Right lobe of liver (tissue), 6 donors: ENCODE measurements at places on chromosomes 12 and 14.

GRCh38 chr14:102901633-102902032, 20.8 kb upstream of the AMN start:
- DNase-seq, result no peak

GRCh38 chr12:100128512-100128908, 14.2 kb downstream of the BLTP3B start:
- DNase-seq, result no peak

DNA sequence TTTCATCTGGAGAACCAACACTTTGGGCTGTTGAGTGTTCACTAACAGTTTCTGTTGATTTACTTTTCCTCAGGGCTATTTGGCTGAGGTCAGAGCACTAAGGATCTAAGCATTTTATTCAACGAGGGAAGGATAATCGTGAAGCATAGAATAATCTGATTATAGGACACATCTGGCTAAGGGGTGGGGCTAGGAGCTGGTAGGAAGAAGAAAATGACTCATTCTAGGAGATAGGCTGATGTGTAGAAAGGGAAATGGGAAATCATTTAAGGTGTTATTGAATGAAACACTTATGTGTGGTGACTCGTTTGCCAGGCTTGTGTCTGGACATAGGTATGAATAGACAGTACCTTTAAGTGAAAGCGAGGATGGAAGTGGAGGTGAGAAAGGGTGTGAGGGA, 167.2 kb downstream of the ETNK1 start:
- no peak for DNase-seq

DNA sequence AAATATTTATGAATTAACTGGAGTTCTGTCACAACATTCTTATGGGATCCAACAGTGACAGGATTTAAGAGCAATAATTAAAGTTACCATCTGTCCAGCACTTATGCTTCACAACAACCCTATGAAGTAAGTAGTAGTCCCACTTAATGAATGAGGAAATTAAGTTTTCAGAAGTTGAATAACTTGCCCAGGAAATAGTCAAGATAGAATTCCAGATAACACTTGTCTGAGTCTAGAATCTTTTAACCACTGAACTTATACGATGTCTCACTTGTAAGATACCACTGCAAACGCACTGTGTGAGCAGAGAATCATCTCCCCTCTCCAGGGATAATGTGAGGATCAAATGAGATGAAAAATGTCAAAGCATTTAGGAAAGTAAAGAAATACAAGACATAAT, 3.3 kb upstream of the TTC9 start:
- no peak for DNase-seq

GRCh38 chr12:77064896-77065360, 441 bp downstream of the E2F7 start:
- DNase-seq, result no peak

DNA sequence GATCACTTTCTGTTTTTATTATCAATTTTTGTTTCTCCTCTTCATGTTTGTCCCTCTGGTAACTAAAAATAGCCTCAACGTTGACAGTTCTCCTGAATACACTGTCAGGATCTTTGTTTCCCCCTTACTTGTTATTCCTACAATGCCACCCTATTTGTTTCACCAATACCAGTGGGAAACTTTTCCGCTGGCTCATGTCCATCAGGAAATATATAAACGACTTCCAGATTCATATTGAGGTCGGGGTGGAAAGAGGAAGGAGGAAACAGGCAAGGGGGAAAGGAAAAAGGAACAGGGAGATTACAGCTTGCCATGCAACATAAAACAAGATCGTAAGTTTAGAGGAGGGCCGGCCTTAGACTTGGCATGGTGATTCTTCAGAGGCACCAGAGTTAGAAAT, 61.7 kb downstream of the BTBD7 start:
- no peak for DNase-seq

DNA sequence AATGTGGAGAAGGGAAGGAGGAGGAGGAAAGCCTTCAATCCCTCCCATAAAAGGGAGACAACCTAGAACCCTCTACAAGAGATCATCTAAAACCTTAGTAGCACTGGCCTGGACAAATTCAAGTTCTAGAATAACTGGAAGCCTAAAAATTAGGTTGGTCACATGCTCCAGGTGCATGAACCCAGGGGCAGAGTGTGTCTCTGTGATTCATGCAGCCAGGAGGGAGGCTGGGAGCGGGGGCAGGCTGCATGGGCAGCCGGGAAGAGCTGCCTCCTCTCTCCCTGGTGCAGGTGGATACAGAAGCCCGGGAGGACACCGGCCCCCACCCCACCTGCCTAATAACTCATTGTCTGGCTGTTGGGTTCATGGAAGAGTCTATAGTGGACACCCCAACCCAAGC, 38.6 kb downstream of the CCDC85C start:
- DNase-seq, result peak; percentile 84

GRCh38 chr12:121926874-121927706, 8.7 kb downstream of the CFAP251 start:
- DNase-seq, result no peak

DNA sequence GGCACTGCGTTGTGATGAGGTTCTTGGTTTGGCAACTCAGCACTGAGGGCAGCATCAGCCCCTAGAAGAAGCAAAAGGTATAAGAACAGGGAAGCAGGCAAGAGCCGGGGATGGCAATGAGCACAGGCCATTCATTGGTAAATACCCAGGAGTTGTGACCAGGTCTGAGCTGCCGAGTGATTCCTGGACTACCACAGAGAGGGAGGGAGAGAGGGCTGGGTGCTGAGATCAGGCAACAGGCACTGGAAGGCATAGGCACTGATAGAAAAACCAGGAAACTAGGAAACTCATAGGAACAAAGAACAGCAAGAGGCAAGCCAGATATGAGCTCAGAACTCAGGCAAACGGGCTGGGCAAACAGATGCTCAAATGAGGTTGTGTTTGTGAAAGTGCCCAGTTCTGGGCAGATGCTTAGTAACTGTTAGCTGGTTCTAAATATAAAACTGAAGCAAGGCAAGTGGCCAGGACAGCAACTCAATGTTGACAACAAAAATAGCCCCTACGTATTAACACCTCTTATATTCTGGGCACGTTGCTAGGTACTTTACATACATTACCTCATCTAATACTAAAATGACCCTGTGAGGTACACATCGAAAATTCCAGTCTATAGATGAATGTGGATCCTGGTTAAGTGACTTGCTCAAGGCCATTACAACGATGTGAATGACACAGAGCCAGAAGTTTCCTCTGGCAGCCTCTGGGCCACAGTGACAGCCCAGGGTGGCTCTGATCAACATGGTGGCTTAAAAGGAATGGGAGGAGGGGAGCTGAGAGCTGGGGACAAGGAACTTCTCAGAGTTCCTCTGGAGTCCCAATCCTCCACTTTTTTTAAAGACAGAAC, 121.1 kb downstream of the PRMT8 start:
- no peak for DNase-seq

GRCh38 chr12:30573145-30573544, 122.5 kb downstream of the IPO8 start:
- DNase-seq, result no peak

GRCh38 chr12:43214166-43214565, 337.8 kb downstream of the ADAMTS20 start:
- no peak for DNase-seq

DNA sequence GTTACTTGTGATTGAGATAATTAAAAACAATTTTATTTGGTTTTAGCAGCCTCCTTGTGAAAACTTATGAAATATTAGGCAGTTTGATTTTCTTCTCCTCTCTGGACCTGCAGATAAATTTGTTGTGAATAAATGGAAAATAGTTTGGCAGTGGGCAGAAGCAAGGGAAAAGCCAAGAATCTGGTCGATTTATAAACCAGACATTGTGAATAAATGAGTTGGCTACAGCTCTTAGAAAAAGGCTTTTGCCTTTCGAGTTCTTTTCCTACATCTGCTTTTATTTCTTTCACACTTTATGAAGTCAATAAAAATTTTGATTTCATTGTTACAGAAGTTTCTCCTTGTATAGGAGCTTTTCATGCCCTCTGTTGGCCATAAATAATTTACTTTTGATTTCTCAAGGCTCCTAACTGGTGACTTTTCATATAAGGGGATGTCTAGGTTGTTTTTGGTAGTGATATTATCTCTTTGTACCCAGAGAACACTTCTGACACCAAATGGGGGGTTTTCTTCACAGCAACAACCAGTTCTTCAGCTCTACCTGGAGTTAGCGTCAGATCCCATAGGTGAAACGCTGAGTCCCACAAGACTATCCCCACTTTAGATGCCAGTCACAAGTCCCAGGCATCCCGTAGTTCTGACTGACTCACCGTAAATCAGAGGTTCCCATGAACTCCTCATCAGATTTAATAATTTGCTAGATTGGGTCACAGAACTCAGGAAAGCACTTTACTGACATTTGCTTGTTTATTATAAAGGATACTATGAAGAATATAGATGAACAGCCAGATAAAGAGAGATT, 136.5 kb upstream of the DNM1L start:
- no peak for DNase-seq

- peak; percentile 10 for DNase-seq
Measured at GRCh38 chr14:64737391-64738280, 33.4 kb downstream of the PLEKHG3 start.

DNA sequence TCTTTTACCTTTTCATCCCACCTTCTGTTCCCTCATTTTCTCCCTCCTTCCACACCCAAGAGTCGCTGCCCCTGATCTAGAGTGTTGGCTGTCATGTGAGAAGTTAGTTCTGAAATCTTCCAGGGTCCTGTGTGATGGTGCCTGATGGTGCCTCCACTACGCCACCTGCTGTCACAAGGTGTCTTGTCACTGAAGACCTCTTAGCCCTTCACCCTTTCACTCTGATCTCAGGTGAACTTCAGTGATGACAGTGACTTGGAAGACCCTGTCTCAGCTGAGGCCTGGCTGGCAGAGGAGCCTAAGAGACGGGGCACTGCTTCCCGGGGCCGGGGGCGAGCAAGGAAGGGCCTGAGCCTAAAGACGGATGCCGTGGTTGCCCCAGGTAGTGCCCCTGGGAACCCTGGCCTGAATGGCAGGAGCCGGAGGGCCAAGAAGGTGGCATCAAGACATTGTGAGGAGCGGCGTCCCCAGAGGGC, 7.6 kb upstream of the PFDN5 start:
- peak; percentile 66 for DNase-seq

GRCh38 chr14:80844872-80845271, 96.7 kb downstream of the CEP128 start:
- DNase-seq, result no peak

GRCh38 chr12:88242571-88242925, 100.4 kb downstream of the TMTC3 start:
- DNase-seq, result no peak
